ENCODE measurements at places on chromosomes 4 and X. TPM values are rescaled to one million over a fixed set of nuclear protein-coding genes. Genes with fewer than 3 reads are reported as not detected.

DNA sequence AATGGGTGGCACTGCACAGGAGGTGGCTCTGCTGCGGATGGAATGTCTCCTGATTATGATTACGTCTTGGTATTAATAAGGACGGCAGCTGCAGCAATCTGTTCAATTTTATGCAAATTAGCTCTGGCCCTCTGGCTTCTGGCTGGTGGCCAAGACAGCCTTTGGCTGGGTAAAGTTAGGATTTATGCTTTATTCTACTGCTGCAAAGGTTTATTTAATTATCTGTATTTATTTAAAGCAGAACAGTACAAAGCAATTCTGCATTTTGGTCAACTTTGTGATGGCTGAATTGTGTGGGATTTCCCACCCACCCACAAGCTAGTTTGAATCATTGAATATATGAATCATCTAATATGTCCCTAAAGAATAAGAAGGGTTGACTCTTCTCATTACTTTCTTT, 745.6 kb upstream of the FAM241A start:
- no peak for DNase-seq

DSPP gene
- not detected for total RNA-seq

DNA sequence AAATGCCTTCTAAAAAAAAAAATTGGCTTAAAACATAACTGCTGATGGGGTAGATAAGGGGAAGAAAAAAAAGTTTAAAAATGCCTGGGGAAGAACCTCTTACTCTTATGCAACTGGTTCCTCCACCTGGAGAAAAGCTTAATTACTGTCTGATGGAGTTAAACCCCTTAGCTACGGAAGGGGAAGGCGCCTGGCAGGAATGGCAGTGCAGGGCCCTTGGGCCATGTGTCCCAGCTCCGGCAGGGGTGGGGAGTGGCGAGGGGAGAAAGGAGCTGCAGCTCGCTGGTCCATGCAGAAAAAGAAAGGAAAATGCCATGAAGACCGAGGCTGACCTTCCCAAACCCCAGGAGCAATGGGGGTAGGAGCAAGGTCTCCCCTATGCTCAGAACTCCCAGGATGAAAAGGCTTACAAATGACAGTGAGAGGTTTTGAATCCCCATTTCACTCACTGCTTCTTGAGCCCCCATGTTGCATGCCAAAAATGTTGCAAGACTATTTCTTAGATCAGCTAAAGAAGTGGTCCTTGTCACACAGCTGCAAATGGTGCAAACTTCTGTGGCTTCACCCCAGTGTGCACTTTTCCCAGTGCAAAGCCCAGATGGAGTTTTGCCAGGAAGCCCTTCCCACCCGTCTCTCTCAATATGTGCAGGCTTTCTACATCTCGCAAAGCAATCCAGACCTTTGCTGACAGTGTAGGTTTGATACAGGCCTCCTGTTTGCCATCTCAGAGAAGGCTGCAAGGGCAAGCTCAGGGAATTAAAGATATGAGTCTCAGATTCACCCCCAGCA, 204.8 kb upstream of the CT83 start:
- DNase-seq, result no peak

MCF2 gene
- total RNA-seq, result not detected

SLIT2 gene
- 181 TPM for total RNA-seq

DNA sequence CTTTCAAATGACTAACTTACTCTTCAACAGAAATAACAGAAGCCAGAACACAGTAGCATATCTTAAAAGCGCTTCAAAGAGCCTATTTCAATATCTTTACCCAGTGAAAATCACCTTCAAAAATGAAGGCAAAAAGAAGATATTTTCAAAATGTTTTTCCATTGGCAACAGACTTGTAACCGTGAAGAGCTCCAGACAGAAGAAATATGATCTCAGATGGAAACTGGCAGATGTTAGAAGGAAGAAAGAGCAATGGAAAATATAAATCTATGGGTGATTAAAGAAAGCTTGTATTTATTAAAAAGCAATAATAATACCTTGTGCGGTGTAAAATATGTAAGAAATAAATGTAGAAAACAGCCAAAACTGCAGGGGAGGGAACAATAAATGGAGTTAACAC, 35.7 kb downstream of the PRKG2 start:
- DNase-seq, result no peak
